ENCODE measurements at places on chromosomes 5 and 9.

- DNase-seq, result no peak
Observed at GRCh38 chr9:78921341-78921740, 624.4 kb downstream of the PSAT1 start.

GRCh38 chr5:149771216-149771980 lies 41.3 kb downstream of the PPARGC1B start:
- DNase-seq, result no peak

GRCh38 chr9:115764645-115765044 lies 388.9 kb upstream of the PAPPA start:
- no peak for DNase-seq

GRCh38 chr9:121213136-121213806 lies 11.6 kb upstream of the RAB14 start:
- no peak for DNase-seq

DNA sequence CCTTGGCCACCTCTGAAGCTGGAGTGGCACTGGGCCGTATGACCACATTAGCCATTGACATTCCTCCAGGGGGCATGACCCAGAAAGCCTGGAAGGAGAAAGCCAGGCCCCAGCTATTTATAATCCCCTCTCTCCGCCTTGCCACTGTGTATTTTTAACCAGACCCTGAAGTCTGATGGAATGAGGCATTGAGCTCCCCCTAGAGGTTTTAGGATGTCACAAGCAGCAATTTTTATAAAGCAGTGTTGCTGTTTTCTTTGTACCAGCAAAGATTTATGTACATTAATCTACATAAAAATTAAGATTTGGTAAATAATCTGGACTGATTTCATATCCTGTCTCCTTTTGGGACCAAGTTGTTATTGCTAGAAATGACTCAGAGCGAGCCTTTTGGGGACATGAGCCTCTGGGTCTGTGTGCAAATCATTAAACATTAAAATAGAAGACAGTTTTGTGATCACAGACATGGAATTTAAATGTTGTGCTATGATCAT lies 127.1 kb downstream of the TRIO start:
- no peak for DNase-seq

DNA sequence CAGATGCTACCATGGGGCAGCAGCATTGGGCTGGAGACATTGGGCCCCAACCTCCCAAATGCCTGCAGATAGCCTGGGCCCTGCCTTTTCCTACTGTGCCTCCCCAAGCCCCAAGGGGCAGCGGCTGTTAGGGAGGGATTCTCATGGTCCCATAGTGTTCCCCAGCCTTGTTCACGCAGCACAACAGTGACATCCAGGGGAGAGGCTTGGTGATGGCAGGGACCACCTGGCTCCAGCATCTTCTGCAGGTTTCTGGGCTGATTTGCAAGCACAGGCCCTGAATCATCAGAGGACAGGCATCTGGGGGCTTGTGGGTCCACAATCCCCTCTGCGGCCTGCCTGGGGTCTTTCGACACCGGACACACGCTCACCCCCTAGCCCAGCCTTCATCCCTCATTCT lies 354.6 kb downstream of the SLIT3 start:
- DNase-seq, result no peak

GRCh38 chr9:135281791-135282737 lies 194.6 kb downstream of the OLFM1 start:
- DNase-seq, result no peak

Data from cortex of kidney (tissue), 1 donor.